NCI-H187 (cell line): ENCODE measurements at places on chromosomes 5 and 9.

DNA sequence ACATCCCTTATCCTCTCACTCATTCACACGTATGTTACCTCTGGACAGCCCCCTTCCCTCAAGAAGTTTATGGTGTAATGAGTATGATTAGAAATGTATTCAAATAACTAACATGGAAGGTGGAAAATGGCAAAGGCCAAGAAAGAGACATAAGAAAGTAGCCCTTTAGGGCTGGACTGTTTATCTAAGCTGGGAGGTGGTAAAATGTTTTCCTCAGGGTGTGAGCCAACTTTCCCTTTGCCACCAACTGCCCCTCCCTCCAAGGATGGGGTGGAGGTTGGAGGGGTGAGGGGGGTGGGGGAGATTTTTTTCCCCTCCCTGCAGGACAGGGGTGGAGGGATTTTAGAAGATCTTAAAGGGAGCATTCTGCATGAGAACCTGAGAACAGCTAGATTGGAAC lies 8.2 kb downstream of the SLC45A2 start:
- no peak for DNase-seq

DNA sequence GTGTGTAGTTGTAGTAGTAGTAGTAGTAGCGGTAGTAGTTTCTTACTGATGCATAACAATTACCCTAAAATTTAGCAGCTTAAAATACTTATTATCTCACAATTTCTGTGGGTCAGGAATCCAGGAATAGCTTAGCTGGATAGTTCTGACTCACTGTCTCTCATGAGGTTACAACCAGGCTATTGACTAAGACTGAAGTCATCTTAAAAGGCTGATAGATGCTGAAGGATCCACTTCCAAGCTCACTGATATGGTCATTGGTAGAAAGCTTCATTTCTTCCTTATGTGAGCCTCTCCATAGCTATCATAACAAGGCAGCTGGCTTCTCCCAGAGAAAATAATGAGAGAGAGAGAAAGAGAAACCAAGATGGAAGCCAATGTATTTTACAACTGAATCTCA lies 147.5 kb upstream of the FBXL17 start:
- DNase-seq: no peak

DNA sequence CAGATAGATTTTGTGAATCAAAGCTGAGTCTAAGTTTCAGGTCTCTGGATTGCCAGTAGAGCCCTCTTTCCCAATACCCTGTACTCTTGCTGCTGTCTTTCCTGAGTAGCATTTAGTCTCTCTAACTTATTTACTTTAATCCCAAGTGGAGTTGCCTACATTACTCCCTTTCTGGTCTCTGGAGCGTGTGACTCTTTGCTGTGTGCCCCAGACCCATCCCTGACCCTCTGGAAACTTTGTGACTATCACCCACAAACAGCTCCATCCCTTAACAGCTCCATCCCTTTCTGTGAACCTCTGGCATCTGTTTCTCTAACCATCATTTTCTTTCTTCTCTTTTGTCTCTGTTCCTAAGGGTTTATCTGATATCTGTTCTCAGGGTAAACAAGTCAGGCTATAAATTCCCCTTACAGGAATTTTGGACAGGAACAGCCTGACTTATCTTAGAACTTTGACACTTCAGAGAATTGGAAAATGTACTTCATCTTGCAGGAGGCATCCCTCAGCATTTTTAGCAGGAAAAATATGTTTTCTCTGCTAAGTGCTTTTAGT lies 1167.1 kb upstream of the SEMA6A start:
- no peak for DNase-seq

GRCh38 chr9:99114049-99114440 lies 9.1 kb downstream of the TGFBR1 start:
- DNase-seq: no peak

DNA sequence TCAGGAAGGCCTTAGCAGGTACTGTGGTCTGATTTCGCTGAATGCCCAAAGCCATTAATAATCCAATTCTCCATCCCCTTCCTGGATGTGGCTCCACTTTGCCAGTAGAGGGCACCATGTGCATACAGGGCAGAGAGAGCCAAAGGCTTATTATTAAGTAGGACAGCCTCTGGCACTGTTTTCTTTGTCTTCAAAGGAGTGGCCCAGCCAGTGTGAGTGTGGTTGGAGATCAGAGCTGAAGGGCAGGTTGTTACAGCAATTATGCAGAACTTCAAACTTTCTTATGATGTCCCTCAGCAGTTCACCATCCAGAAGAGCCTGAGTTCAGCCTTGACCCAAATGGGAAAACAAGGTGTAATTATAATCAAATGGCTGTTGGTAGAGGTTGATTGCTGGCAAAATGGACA lies 38.6 kb upstream of the CEMIP2 start:
- DNase-seq: no peak

DNA sequence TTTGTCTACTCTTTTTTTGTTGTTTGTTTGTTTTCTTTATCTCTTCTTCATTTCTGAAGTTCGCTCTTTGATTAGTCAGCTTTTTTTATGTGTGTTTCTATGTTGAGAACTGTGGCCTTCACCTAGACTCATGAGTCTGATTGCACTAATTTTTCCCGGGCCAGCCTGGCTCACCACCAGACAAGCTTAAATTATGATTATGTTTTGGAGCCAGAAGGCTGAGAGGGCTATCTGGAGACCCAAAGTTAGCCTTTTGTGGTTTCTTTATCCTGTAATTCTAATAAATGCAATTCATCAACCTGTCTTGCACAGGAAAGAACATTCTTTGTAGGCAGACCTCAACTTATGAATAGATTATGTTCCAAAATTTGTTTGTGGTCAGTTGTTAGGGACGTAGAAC lies 20.8 kb upstream of the ACTBL2 start:
- no peak for DNase-seq

- no peak for DNase-seq
Measured at GRCh38 chr5:109173036-109173794, 236.6 kb downstream of the PJA2 start.

- peak; percentile 64 for DNase-seq
Measured at GRCh38 chr5:96785326-96786109, 22.2 kb downstream of the ERAP1 start.

GRCh38 chr5:3186736-3187405 lies 408.8 kb upstream of the IRX1 start:
- DNase-seq: no peak

DNA sequence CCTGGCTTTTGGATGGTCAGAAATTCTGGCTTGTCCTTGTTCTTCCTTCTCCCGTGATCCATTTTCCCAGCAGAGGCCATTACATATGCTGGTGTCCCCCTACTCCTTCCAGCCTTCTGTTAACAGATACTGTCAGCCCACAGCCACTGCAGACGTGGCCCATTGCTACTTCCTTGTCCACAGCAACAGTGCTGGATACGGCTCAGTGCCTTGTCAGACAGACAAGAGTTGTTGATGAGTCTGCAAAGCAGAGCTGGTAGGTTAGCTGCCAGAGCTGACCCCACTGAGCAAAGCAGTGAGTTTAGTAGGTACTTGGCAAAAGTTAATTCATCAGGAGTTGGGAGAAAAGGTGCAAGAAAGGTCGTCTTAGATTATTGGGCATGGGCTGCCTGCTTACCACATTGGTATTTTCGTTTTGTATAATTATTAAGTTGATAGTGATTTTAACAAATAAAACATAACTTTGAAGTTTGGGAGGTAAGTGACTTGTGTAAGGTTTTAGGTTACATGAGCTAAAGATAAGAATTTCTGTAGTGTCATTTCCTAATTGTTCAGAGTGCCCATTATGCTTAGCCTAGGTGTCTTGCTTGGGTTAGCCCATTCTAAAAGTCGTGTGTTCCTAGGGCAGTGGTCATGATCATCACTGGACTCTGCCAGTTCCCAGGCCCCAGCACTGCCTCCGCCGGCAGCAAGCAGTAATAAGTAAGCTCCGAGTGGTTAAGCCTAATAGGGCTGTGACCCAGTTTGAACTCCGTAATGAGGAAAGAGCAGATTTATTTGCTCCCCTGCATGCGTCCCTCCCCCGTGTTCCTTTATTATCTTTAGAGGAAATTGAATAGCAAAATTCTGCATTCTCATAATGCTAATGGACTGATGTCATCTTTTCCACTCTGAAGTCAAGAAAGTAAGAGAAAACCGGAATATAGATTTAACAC lies 292.0 kb downstream of the FANCC start:
- no peak for DNase-seq

- no peak for DNase-seq
Measured at GRCh38 chr5:108687595-108688200, 60.0 kb upstream of the FER start.

- DNase-seq: no peak
Measured at GRCh38 chr5:51377151-51378060, 5.8 kb upstream of the ISL1 start.

DNA sequence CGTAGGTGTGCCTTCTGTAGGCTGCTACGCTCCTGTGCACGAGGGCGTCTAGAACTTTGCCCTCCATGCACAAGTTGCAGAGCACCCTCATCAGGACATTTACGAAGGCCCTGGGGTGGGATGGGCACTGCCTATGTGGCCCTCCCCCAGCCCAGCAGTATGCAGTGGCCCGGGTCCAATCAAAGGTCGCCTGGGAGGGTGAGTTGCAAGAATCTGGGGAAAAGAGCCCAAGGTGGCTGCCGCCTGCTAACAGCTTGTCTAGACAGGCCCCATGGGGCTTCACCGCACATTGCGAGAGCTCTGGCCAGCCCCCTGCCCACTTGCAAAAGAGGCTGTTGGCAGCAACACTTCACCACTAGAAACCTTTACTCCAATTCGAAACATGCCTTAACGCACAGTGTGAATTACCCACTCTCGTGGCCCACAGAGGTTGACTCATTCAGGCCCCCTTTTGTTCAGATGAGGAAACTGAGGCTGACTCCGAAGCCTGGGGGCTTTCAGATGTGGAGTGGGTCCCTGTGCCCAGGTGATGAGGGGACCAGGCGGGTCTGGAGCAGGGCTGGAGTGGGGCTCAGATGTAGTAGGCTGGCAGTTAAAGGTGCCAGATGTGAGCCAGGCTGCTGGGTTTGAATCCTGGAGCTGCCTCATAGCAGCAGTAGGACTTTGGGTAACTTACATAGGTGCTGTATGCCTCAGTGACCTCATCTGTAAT lies 31.8 kb upstream of the IL17B start:
- DNase-seq: no peak

DNA sequence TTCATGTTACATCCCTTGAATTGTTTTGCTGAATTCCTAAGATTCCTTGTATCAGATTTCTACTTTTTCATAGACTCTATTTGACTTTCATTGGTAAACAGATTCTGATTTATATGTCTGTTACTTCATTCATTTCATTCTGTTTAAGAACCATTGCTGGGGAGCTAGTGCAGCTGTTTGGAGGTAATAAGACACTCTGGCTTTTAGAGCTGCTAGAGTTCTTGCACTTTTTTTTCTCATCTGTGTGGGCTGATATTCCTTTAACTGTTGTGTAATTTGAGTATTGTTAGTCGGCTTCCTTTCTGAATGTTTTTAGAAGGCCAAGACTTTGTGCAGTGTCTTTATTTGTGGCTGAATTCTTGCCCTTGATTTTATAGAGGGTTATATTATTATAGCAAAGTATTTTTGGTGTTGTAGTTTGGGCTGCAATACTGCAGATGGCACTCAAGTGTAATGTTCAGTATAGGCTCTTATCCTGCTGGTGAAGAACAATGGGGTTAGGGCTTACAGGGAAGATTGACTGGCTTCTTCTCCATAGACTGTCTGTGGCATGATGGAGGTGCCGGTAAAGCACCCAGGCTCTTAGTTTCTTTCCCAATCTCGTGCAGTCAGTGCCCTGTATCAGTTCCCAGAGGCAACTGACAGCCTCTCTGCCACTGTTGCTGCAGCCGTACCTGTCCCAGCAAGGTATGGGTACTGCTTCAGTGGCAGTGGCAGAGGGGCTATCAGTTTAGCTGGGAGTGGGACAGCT lies 162.2 kb downstream of the OXCT1 start:
- DNase-seq: peak; percentile 15

DNA sequence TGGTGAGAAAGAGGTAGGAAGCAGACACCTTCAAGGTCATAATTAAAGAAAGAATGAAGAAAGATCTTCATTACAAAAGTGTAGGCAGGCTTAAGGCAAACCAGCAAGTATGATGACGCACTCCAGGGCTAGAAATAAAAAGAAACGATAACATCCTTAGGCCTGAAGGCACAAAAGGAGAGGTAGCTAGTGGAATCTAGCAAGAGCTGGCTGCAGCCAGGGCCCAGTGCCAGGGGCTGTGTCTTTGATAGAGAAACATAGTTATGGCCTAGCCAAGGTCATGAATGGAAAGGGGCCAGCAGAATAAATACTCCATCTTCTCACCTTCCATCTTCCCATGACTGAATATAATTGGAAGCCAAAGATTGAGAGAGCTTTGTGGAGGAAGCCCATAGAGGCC lies 6.8 kb upstream of the SH3TC2 start:
- DNase-seq: no peak

DNA sequence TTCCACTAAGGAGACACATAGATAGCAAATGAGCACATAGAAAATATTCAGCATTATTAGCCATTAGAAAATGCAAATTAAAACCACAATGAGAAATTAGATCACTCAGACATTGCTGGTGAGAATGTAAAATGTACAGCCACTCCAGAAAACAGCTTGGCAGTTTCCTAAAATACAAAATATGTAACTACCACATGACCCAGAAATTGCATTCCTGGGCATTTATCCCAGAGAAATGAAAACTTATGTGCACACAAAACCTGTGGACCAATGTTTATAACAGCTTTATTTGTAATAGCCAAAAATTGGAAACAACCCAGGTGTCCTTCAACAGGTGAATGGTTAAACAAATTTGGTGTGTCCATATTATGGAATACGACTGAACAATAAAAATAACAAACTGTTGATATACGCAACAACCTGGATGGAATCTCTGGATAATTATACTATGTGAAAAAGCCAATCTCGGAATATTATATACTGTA lies 34.8 kb upstream of the SHC3 start:
- no peak for DNase-seq

DNA sequence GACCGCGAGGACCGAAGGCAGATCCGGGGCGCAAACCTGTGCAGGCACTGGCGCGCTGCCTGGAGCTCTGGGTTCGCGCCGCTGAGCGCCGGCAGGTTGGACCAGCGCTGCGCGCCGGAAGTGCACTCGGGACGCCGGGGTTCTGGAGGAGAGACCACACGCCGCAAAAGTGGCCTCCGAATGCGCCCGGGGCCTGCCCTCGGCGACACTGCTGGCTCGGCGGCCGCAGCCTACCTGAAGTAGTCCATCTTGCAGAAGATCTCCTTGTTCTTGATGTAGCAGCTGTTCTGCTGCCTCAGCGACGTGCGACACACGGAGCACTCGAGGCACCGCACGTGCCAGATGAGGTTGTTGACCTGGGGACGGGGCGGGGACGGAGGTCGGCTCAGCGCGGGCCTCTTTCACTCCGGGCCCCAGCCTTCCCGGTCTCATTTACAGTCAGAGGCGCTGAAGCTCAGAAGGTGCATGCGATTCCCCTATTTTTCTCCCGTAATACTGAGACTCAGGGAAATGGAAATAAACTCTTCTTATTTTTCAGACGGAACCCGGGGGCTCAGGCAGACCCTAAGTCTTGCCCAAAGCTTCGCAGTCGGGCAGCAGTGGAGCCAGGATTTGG lies 2.5 kb downstream of the LHX6 start:
- no peak for DNase-seq

GRCh38 chr5:60473654-60474053 lies 226.3 kb downstream of the DEPDC1B start:
- no peak for DNase-seq
